Ureter (tissue), 1 donor: ENCODE measurements at places on chromosomes 6 and 20. TPM values are rescaled to one million over a fixed set of nuclear protein-coding genes. Genes with fewer than 3 reads are reported as not detected.

Gene PTCHD4
- total RNA-seq: 1.1 TPM

Gene FAM83C
- total RNA-seq: 4.0 TPM

Gene POU5F1
- 9.5 TPM for total RNA-seq

DNA sequence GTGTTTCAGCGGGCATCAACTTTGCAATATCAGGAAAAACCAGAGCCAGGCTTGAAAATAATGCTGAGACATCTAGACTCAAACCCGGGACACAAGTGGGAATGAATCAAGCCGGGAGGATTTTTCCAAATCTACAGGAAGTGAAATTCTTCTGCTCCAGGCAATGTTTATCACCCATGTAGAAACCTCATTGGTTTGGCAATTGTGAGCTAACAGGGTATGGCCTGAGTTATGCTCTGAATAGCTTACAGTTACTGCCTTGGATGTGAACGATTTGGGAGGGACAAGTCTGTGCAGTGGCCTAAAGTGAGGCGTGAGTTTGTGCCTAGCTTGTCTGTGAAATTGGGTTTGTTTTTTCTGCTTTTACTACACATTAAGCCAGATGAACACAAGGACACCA lies 87.4 kb downstream of the PCSK2 start:
- DNase-seq: no peak
